GM23248 (cell line): ENCODE measurements at places on chromosomes 1 and 21. TPM values are rescaled to one million over a fixed set of nuclear protein-coding genes. Genes with fewer than 3 reads are reported as not detected.

GRCh38 chr1:159341736-159342135 is 39.6 kb downstream of the FCER1A start:
- no peak overlapping the region for H3K27ac ChIP-seq
- no peaks in the 10 kb centered on the region for H3K36me3 ChIP-seq
- no peaks in the 10 kb centered on the region for H3K27me3 ChIP-seq
- no peaks in the 10 kb centered on the region for H3K4me1 ChIP-seq
- peak; percentile 7 for DNase-seq
- no peak overlapping the region for H3K4me3 ChIP-seq

GRCh38 chr1:212496682-212497081 is 64.0 kb downstream of the NENF start:
- no peaks in the 10 kb centered on the region for H3K36me3 ChIP-seq
- no peak overlapping the region for H3K27ac ChIP-seq
- peaks cover 7% of the 10 kb centered on the region for H3K4me1 ChIP-seq
- no peaks in the 10 kb centered on the region; the same call in 1 of the 2 replicates for H3K27me3 ChIP-seq

DNA sequence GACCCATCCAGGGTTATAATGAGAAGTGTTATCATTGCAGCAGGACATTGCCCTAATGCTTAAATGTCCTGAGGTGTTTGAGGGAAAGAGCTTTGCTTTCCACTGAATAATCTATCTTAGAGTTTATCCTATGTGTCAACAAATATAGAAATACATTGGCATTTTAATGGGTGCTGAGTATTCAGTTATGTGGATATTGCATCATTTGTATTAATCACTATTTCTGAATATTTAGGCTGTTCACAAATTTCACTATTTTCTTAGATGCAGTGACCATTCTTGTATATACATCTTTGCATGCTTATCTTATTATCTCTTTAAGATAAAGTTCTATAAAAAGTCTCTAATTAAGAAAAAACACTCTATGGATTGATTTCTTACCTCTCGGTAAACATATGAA is 18.2 kb downstream of the TRIM67 start:
- H3K27ac ChIP-seq = no peak overlapping the region
- DNase-seq = no peak
- H3K27me3 ChIP-seq = no peaks in the 10 kb centered on the region; the same call in 1 of the 2 replicates
- H3K36me3 ChIP-seq = no peaks in the 10 kb centered on the region

- no peaks in the 10 kb centered on the region for H3K4me1 ChIP-seq
- peak; percentile 80 for DNase-seq
- peaks cover 8% of the 10 kb centered on the region for H3K27me3 ChIP-seq
- H3K4me3 ChIP-seq = no peak overlapping the region
- no peaks in the 10 kb centered on the region for H3K36me3 ChIP-seq
Measured at GRCh38 chr1:18820791-18821641, 38.4 kb downstream of the TAS1R2 start.

Gene HEYL
- not detected in 2 replicates for total RNA-seq
